Muscle of leg (tissue), 16 donors: ENCODE measurements at places on chromosomes 2 and 18. TPM values are rescaled to one million over a fixed set of nuclear protein-coding genes. Genes with fewer than 3 reads are reported as not detected.

LANCL1 gene
- polyA plus RNA-seq, result 50.7 TPM

TACR1 gene
- 0.54 TPM for polyA plus RNA-seq

GPR155 gene
- 3.7 TPM for polyA plus RNA-seq

DYNAP gene
- polyA plus RNA-seq, result not detected

HMSD gene
- polyA plus RNA-seq, result not detected

HOXD13 gene
- not detected for polyA plus RNA-seq

ANTXR1 gene
- polyA plus RNA-seq, result 84.4 TPM

ITPRIPL1 gene
- polyA plus RNA-seq, result 2.5 TPM

MPP4 gene
- polyA plus RNA-seq, result 0.09 TPM

GALNT3 gene
- polyA plus RNA-seq, result 0.84 TPM

DNA sequence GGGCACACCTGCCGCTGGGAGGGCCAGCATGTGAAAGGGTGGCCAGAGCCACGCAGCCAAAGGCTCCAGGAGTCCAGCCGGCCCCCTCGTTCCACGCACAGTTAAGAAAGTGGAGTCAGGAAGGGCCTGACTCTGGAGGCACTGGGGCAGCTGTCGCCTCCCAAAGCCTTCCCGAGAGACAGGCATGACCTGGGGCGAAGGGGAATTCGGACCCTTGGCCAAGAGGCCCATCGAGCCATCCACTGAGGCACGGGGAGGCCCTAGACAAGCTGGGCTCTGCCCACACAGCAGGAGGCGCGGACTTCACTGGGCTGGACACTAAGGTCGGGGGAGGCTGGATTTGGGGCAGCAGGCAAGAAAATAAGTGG, 38.5 kb upstream of the SNED1 start:
- no peak for DNase-seq

DNA sequence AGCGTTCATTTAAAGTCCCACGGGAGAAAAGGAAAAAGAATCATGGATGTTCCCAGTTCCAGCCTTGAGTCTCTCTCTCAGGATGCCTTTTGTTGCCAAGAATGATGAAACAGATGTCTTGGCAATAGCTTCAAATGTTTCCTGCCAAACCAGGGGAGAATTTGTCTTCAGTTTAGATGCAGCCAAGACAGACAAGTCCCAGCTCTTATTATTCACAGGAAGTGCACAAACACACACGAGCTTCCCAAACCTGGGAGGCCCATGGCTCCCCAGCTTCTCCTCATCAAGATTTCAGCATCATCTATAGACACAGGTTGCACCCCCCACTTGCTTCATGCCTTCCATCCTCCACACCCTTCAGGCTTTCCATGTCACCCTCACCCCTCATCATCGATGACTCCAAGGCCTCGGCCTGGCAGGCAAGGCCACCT, 45.9 kb downstream of the HS1BP3 start:
- peak; percentile 96 for DNase-seq

DNA sequence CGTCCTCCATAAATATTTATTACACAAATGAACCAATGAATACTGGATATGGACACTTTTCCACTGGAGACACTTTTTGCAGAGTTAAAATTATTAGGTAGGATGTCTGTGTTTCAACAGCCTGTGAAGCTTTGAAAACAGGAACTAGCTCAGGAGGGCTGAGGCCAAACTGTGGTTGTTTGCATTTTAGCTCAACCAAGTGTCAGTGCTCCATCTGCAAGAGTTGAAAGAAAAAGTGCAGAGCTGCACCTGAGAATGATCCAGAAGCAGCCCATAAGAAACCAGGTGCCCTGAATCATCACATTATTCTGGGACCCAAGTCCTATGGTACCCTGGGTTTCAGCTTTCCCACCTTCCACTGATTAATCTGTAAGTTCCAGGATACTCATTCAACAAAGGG, 180.4 kb downstream of the TRIB2 start:
- no peak for DNase-seq

- DNase-seq, result no peak
Observed at GRCh38 chr18:12393510-12393909, 14.2 kb upstream of the PRELID3A start.

GRCh38 chr18:2848247-2849246, 1.7 kb downstream of the EMILIN2 start:
- peak; percentile 56 for DNase-seq

GRCh38 chr2:56315376-56315775, 131.6 kb downstream of the CCDC85A start:
- peak; percentile 68 for DNase-seq

DNA sequence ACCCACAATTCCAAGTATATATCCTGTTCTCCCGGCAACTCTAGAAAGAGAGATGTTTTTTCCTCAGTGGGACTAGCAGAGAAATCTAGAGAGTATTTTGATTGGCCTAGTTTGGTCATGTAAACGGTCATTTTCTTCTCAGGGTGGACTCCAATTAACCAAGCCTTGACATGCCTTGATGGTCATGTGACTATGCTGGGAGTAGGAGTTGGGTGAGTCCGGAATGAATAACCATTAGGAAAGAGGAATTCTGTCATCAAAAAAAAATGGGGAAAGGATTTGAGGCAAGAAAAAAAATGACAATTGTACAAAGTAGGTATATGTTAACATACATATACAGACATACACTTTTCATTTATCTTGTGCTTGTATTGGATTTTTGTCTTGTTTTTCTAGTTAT, 248.2 kb upstream of the CDH20 start:
- no peak for DNase-seq

- no peak for DNase-seq
Observed at GRCh38 chr2:26347286-26347865, 787 bp upstream of the ADGRF3 start.

DNA sequence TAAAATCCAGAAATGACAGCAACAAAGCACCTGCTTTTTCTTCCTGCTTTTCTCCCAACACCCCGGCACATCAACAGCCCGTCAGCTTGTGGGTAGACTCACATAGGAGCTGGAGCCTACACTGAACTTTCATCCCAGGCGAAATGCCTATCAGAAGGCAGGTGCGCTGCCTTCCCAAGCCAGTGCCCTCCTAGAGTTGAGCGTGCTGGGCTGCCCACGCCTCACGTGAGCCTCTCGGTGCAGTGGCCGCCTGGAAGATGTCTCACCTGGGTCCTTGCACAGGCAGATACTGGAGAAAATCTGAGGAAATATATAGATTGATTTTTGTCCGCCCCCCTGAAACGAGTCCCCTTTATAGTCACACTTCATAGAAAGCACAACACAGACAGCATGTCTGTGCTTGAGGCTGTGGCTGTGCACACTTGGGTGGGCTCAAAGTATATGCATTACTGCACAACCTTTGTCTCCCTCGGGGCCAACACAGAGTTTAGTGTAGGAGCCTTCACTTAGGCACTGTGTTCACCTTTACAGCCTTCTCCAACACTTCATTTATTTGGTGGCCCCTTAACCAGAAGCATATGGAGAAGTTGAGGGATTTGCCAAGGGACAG, 112.5 kb downstream of the SMAD7 start:
- no peak for DNase-seq

GRCh38 chr2:173990970-173991819, 26.0 kb upstream of the SP3 start:
- peak; percentile 97 for DNase-seq

GRCh38 chr18:47248115-47248603, 3.3 kb downstream of the SKOR2 start:
- no peak for DNase-seq

GRCh38 chr2:177282181-177282641, 17.7 kb upstream of the NFE2L2 start:
- DNase-seq, result peak; percentile 25

DNA sequence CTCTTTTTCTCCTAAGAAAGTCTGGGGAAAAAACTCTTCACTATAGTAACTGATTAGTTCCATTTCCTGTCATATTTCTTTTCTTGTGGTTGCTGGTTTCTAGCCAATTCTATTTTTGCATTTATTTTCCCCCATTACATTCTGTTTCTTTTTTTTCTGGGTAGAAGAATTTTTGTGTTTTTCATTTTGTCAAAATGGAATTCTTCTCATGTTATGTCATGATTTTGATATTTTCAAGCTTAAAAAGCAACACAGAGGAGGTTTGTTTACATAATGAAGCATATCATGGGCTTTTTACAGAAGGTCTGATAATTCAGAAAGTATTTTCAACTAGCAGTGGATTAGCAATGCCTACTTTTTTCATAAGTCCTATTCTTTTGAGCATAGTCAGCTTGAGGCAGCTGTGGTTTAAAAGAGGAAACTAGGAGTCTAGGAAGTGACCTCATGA, 102.0 kb downstream of the MAP2 start:
- DNase-seq, result peak; percentile 92

- no peak for DNase-seq
Observed at GRCh38 chr2:112646102-112646719, 472 bp downstream of the SLC20A1 start.

DNA sequence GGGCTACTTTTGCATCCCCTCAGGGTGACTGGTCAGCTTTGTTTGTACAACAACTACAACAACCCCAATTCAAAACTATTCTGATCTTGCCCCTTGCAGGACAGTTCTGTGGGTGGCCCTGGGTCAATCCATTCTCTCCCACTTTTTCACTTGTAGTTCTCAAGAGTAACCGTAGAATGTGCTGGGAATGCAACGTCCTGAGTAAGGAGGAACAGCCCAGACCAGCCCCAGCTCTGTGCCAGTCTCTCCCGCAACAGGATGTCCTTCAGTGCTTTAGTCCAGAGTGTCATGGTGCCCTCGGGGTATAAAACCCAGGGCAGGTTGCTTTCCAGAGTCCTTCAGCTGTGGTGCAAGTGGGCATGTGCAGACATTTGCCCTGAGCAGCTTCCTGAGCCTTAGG, 22.1 kb upstream of the TEX51 start:
- no peak for DNase-seq

DNA sequence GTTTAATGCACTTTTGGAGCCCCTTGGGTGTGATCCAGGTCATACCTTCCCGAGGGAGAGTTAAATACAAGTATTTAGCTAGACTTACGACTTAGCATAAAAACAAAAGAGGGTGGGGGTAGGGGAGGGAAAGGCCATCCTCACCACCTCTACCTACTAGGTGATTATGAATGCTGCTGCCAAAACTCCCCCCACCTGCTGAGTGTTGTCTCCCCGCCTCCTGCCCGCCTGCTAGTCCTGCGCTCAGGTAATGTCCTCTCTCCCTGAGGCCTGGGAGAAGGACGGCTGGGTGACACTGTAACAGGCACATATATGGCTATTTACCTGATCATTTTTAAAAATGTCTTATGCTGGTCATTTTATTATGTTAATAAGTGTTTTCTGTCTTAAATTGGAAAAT, 3.0 kb upstream of the NCKAP5 start:
- no peak for DNase-seq

DNA sequence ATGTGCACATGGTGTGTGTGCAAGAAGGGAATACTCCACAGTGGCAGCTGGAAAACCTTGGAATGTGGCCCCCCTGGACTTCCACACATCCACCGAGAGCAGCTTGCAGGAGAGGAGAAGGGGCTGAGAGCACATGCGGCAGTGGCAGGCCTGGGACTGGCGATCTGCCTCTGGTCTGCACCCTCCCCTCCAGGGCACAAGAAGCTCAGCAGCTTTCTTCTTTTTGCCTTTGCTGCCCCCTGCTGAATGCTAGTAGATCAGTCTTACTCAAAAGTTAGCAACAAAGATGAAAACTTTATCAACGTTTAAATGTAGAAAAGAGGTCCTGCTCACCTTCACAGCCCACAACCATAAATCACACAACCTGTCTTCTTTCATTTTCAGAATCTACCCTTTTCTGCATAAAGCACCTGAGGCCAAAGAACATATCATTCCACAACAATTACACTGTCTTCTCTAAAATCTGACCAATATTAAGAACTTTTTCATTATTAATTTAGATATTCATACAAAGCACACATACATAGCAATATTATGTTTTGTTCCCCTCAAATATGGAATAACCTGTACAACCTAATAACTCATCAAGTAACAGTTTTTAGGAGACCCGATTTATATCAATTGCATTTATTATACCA, 34.6 kb downstream of the TGFBRAP1 start:
- DNase-seq, result peak; percentile 54

DNA sequence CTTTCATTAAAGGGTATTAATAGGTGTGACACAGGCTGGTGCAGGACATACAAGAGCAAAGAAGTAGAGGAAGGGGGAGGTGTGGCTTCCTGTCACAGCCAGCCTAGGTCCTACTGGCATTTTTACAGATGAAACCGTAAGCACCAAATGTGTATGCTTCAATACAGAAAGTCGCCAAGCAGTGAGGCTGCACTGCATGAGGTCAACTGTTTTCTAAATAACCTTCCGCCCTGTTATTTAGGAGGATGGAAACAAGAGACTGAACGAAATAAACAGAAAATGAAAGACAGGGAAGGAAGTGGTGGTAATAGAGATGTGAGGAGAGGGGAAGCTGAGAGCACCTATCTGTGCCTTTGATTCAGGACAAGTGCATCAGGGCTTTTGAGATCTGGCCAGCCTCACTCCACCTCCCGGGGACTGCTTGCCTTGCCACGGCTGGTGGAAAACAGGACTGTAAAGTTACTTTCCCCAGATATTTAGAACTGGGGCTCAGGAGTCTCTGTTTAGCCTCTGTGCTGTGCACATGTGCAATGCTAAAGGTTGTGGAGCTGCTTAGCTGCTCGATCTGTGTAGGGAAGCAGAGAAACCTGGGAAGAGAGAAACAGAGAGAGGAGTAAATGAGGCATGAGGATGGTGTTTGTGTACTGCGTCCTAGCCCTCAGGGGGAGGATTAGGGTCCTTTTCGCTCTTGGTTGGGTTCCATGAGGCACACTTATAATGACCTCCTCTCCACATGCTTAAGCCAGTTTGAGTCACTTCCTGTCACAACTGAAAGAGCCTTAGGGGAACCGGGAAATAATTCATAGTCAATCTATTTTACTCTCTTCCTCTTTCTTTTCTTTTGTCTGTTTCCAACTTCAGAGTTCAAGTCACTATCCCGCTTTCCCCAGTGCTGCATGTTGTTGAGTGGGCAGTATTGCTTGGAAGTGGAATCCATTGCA, 62.3 kb upstream of the BOD1L2 start:
- no peak for DNase-seq

DNA sequence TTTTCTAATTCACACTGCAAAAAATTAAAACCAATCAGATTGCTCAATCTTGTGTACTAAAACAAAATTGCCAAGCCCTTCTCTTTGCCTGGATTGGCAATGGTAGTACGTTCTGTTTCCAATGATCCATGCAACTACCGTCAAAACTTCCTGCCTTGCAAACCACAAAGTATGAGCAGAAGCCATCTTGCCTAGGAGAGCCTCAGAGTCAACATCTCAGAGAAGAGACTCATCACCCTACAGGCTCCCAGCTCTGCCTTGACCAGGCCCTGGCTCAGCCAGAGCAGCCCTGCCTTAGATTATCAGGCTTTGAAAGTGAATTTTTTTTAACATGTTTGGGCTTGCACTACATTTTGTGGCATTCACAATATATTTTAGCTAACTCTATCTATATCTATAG, 574.1 kb downstream of the SATB2 start:
- DNase-seq, result no peak

GRCh38 chr2:84458551-84459017, 496 bp downstream of the SUCLG1 start:
- no peak for DNase-seq

GRCh38 chr2:139367416-139367815, 587.2 kb upstream of the NXPH2 start:
- DNase-seq, result no peak

GRCh38 chr2:102449370-102449974, 23.6 kb upstream of the SLC9A4 start:
- peak; percentile 53 for DNase-seq
